ENCODE measurements at places on chromosomes 6 and 20.
A peak's percentile ranks its signal among the peaks of the same experiment; 100 is the strongest.

DNA sequence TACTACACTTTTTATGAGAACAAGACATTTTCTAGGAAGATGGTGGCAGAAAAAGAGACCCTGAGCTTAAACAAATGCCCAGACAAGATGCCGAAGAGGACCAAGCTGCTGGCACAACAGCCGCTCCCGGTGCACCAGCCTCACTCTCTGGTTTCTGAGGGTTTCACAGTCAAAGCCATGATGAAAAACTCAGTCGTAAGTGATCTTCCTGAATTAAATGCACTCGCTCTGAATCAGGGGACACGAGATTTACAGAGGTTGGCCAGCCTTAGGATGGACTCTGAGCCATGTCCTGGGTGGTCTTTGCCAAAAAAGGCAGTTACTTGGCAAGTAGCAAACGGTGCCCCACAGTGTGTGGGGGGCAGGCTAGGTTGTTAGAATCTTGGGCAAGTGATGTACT is 423 bp downstream of the PACRG start:
- no peak for DNase-seq

DNA sequence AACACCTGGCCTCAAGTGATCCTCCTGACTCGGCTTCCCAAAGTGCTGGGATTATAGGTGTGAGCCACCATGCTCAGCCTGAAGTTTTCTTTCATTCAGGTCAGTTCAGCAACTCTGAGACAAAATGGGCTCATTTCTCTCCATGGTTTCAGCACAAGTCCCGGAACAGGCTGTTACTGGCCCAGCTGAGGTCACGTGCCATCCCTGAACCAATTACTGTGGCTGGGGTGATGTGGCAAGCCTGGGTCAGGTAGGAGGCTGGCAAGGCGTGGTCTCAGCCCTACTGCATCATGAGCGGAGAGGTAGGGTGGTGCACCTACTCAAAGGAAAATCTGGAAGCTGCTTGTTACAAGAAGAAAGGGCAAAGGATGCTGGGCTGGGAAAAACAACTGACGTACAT is 326.4 kb downstream of the KIF16B start:
- no peak for DNase-seq

DNA sequence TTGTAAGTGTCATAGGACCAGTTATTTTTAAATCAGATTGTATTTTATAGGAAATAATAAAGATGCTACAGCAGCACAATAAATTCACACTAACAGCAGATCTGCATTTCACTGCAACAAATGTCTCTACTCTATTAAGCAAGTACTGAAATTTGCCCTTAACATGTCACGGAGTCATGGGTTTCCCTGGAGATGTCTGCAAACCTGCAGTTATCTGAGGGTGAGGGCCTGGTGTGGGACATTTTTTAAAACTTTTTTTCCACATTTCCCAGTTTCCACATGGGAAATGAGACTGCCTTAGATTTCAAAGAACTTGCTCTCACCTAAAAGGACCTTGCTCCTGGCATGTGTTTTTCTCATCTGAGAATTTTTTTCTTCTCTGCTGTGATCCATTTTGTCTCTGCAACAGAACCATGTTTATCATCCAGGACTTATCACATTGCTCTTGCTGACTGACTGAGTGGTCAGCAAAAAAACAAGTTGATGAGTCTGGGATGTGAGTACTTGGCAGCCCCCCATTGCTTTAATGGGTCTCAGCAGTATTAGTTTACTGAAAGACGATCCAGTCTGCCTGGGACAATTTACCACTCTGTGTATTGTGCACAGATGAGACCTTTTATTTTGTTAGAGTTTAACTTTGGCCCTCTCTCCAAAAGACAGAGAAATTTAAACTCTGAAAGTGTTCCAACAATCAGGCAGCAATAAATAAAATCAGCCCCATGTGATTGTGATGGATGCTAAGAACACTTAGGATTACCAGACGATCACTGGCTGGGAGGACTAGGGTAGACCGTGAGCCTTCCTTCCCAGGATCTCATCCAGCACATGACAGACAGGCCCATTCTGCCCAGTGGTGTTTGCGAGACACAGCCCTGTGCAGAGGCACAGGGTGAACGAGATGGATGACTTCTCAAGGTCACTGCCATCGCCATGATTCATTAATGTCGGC is 268.8 kb downstream of the BTBD9 start:
- DNase-seq = no peak

DNA sequence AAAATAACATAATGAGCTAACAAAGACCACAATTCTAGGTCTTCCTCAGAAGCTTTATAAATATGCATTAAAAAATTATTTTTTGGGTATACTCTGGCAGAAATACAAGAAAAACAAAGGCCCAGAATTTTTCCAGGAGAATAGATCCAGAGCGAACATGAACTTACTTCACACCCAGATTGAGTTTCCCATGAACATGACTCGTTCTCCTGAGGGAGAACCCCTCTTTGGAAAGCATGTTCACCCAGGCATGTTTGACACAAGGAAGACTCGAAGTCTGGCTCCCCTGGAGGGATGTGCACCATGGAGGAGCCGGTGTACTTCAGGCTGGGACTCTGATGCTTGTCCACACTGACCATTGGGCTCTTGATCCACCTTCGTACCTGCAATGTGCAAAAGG is 56.1 kb downstream of the SGK1 start:
- DNase-seq = no peak

DNA sequence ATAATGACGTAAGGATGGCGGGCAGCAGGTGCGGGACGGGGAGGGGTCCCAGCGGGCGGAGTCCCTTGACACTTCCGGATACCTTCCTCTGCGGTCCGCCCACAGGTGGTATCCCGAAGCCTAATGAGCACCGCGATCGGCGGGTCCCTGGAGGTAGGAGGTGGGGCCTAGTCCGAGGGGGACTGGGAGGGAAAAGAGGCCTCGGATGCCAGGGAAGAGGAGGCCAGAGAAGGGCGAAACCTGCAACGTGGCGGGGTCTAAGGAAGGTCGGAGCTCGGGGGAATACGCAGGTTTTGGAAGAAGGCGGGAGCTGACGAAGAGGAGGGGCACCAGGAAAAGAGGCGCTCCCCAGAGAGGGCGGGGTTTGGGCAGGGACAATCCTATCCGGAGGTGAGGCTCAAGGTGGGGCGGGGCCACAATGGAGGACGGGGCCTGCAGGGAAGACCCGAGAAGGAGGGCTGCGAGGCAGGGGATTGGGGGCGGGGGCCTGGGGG is 3.7 kb downstream of the PRSS16 start:
- peak; percentile 24 for DNase-seq

- no peak for DNase-seq
These were observed 173.7 kb upstream of the SSTR4 start for GRCh38 chr20:22861231-22861980.

- DNase-seq = no peak
These were observed 8.4 kb downstream of the SLCO4A1 start for GRCh38 chr20:62650551-62651284.

DNA sequence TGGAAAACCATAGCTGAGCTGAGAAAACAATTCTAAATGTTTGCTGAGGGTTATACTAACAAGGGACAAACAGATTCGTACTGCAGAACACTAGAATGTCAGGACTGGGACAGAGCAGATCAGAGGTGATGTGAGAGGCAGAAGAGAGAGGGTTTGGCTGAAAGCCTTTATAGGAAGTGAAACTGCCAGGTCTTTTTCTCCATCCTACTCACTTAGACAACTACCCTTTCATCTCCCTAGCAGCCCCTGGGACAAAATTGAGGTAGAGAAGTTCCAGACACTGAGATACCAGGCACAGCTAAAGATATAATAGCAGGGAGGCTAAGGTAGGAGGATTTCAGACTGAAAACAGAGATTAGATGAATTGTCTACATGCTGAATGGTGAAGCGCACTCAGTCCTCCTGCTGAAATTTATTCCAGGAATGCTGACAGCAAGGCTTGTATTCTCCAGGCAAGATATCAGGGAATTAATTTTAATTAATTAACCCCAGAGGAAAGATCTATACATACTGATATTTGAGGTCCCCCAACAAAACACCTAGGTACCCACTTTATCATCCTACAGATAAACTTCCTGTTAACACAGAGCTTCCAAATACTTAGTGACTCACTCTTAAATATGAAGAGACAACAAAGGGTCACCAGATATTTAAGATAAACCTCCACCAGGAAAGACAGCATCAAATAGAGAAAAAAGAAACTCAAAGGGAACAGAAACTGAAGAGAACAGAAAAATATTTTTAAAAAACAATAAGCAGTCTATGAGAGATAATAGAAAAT is 12.6 kb upstream of the EIF2S2 start:
- no peak for DNase-seq

- no peak for DNase-seq
These were observed 149.9 kb downstream of the MYB start for GRCh38 chr6:135331002-135331401.

DNA sequence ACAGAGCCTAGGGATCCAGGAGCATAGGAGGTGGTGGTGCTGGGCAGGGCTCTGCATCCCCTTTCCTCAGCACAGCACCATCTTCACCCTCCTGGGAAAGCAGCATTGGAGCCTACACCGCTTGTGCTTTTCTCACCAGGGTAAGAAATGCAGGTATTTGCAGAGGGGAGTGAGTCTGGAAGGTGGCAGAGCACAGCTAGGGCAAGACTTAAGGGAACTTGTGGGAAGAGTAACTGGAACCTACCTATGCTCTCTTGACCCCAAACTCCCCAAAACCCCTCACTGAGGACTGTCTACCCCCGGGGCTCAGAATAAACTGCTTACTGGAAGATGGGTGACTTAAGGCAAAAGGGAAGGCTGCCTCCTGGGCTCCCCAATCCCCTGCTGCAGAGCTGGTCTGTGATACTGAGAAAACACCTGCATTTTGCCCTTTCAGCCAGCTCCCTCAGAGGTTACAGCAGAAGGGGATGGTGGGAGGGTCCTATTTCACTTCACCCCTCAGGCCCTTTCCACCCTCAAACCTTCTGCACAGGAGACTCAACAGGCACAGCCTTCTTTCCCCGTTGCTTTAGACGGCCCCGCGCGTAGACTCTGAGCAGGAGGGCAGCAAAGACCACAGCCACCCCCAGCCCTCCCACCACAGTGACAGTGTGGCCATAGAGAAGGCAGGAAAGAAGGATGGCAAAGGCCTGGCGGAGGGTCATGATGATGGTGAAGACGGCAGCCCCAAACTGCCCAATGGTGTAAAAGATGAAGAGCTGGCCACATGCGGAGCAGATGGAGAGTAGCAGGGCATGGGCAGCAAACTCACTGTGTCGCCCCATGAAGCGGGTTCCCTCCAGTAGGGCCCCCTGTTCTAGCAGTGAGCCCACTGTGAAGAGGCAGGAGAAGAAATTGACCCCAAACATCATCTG is 2.9 kb downstream of the SLC35B2 start:
- DNase-seq = no peak

GRCh38 chr20:35886537-35886936 is 67.8 kb downstream of the SCAND1 start:
- no peak for DNase-seq

DNA sequence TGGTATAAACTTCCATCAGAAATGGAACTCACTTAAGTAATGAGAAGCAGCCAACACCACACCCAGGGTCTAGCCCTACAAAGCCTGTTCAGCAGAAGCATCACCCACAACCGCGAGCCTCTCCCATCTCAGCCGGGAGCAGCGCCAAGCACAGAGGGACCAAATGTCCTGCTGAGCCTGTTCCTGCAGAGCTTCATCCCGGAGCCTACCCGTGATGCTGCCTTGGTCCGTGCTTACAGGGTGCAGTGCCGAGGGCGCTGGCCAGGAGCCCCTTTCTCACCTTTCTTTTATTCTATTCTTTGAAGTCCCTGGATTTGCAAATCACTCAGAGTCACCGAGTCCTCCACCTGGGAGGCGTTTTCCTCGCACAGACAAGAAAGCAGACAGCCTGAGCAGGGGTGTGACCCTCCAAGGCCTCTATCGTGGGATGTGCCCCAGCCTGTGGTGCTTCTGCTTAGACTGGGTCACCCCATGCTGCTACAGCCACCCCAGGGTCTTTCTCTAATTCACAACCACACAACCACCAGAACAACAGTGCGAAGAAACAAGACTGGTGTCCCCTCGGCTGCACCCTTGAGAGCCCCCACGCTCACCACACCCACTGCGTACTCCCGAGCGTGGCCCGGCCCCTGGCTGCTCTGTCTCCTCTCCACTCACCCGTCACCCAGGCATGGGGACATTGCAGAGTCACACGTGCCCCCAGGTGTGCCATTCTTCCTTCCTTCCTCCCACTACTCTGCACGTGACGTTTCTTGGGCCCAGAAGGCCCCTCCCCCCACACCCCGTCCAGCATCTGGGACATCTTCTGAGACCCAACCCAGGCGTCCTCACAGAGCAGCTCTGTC is 92.2 kb upstream of the MPC1 start:
- no peak for DNase-seq

DNA sequence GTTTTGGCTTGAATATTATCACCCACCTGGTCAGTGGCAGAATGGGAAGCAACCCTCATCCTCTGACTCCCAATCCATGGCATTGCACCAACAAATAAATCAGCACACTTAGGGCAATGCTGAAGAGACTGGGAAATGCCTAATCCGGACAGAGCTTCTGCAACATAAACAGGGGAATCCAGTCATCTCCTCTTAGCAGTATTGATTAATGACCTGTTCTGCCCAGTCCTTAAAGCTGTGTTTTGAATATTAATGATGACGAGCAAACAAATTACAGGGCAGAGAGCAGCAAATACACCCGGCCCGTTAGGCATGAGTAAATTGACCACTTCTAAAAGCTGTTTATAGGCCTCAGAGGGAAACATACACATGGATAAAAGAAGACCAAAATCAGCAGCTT is 77.0 kb upstream of the B3GAT2 start:
- DNase-seq = no peak

- DNase-seq = no peak
These were observed 27.3 kb downstream of the MANBAL start for GRCh38 chr20:37316775-37317170.

- no peak for DNase-seq
These were observed 17.0 kb upstream of the CD109 start for GRCh38 chr6:73679009-73679408.

- no peak for DNase-seq
These were observed 191.9 kb downstream of the ISM1 start for GRCh38 chr20:13412806-13413445.

- DNase-seq = no peak
These were observed 39.7 kb downstream of the NOX3 start for GRCh38 chr6:155415953-155416352.

DNA sequence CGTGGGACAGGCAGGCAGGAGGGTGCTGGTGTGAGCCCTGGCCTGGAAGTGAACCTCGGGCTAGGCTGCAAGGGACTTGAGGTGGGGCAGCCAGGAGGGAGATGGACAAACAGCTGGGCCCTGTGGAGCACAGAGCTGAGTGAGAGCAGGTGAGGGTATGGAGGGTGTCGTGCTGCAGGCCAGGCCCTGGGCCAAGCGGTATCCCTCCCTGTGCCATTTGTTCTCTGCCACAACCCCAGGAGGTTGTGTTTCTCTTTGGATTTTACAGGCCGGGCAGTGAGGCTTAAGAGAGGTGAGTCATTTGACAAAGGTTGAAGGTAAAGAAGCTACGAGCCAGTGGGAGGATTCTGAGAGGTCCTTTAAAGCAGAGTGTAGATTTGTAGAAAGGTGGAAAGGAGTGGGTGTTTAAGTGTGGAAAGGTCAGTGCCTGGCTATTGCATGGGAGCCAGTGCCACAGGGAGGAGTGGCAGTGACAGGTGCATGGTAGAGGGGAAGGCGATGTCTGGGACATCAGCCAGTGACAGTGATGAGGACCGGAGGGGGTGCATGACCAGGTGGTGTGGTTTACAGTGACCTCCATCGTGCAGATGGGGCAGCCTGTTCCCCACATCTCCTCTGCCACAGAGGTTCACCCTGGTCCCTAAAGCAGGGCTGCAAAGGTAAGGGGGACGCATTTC is 39.8 kb downstream of the GMPR start:
- no peak for DNase-seq

GRCh38 chr20:32333988-32334885 is 23.9 kb upstream of the ASXL1 start:
- peak; percentile 30 for DNase-seq

- no peak for DNase-seq
These were observed 28.4 kb downstream of the WRNIP1 start for GRCh38 chr6:2793534-2794151.

GRCh38 chr6:38673397-38674165 is 29.4 kb downstream of the GLO1 start:
- no peak for DNase-seq

Measured in T-helper 9 cell (primary cell).